Bronchus fibroblast of lung (primary cell): ENCODE measurements at places on chromosomes 13 and 19. TPM values are rescaled to one million over a fixed set of nuclear protein-coding genes. Genes with fewer than 3 reads are reported as not detected.

Gene SLC10A2
- total RNA-seq: not detected in 2 replicates

Gene ZNF497
- total RNA-seq: under 0.01 and 0.74 TPM in 2 replicates

Gene DPF1
- total RNA-seq: 3.5 and 3.6 TPM in 2 replicates

Gene OR7C1
- total RNA-seq: not detected in 2 replicates

Gene PRMT1
- total RNA-seq: 389 and 416 TPM in 2 replicates

Gene MAP4K1
- total RNA-seq: under 0.01 and 0.34 TPM in 2 replicates

Gene PBX4
- total RNA-seq: 1.2 and 3.2 TPM in 2 replicates

Gene FPR3
- not detected in 2 replicates for total RNA-seq

Gene CLEC17A
- total RNA-seq: not detected in 2 replicates

Gene MBD3L2
- not detected in 2 replicates for total RNA-seq

Gene IER2
- total RNA-seq: 62.9 and 67.9 TPM in 2 replicates

Gene ZNF835
- total RNA-seq: under 0.01 and 0.89 TPM in 2 replicates

Gene UPK1A
- not detected in 2 replicates for total RNA-seq

Gene ARHGEF7
- 17.5 and 25.3 TPM in 2 replicates for total RNA-seq

Gene RASAL3
- total RNA-seq: not detected in 2 replicates

Gene APOC4
- total RNA-seq: not detected in 2 replicates

Gene BEST2
- not detected in 2 replicates for total RNA-seq

Gene PRTN3
- total RNA-seq: not detected in 2 replicates

Gene PEX11G
- total RNA-seq: 3.4 and 4.4 TPM in 2 replicates

Gene LGALS14
- total RNA-seq: not detected in 2 replicates

Gene PGLYRP2
- total RNA-seq: not detected in 2 replicates

Gene RETN
- not detected in 2 replicates for total RNA-seq

Gene RPL13A
- 3,580 and 3,841 TPM in 2 replicates for total RNA-seq

Gene ASF1B
- total RNA-seq: 53.6 and 56.5 TPM in 2 replicates

Gene KASH5
- not detected in 2 replicates for total RNA-seq

Gene AZU1
- total RNA-seq: not detected in 2 replicates

Gene PRKD2
- total RNA-seq: 15.8 and 17.8 TPM in 2 replicates

Gene ETV2
- 0.89 and 1.5 TPM in 2 replicates for total RNA-seq

Gene MAMSTR
- 5.0 and 5.2 TPM in 2 replicates for total RNA-seq

Gene FLT3LG
- 2.4 and 5.6 TPM in 2 replicates for total RNA-seq

Gene RGL3
- not detected in 2 replicates for total RNA-seq

Gene PPAN
- total RNA-seq: 33.3 and 39.4 TPM in 2 replicates

Gene FBN3
- total RNA-seq: not detected in 2 replicates

Gene BORA
- 16.1 and 19.2 TPM in 2 replicates for total RNA-seq

Gene DAND5
- not detected in 2 replicates for total RNA-seq
